ENCODE measurements at places on chromosomes 5 and 9.

DNA sequence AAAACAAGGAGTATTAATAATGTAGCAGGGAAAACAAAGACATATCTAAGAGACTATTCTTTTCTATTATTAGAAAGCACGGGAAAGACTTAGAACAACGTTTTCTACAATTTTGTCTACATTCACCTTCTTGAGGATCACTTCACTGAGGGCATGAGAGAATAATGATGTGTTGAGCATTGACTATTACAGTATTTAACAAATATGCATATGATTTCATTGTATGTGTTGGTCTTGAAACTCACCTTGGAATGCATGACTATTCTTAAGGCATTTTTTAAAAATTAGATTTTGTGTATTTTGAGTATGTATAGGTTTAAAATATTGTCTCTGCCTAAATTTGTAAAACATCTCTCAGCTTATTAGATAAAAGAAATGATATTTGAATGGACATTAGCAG, 1.2 kb downstream of the FSD1L start:
- DNase-seq = peak; percentile 39

- no peak for DNase-seq
Measured at GRCh38 chr5:123094919-123095797, 6.1 kb downstream of the PRDM6 start.

GRCh38 chr9:27367175-27367798, 70.3 kb upstream of the EQTN start:
- no peak for DNase-seq

- DNase-seq = no peak
Measured at GRCh38 chr9:15524845-15525455, 14.2 kb upstream of the PSIP1 start.

GRCh38 chr9:4600368-4600767, 61.7 kb upstream of the PLPP6 start:
- no peak for DNase-seq

- no peak for DNase-seq
Measured at GRCh38 chr5:135883026-135883425, 12.6 kb downstream of the IL9 start.

- DNase-seq = no peak
Measured at GRCh38 chr5:14615365-14615764, 33.8 kb downstream of the OTULINL start.

DNA sequence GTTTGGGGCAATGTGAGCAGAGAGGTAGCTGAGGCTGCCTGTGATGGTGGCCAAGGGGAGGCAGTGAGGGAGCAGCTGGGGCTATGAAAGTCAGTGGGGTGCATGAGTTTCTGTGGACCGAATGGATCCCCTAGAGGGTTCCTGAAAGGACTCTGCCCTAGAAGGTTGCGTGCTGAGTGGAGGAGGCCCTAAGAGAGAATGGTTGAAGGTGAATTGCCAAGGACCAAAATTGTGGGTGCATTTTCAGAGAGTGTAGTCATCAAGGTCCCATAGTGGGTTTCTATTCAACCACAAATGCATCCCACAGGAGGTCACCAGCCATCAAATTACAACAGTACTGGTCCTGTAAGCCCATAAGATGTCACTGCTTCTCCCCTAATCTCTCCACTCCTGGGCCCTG, 298.3 kb downstream of the CDK5RAP2 start:
- no peak for DNase-seq

- no peak for DNase-seq
Measured at GRCh38 chr5:105695941-105696340, 1974.8 kb downstream of the EFNA5 start.

GRCh38 chr5:132195727-132196126, 31.9 kb downstream of the P4HA2 start:
- DNase-seq = no peak

- no peak for DNase-seq
Measured at GRCh38 chr5:172837640-172838039, 3.6 kb downstream of the ERGIC1 start.

- DNase-seq = no peak
Measured at GRCh38 chr9:11833056-11833455, 860.1 kb upstream of the TYRP1 start.

DNA sequence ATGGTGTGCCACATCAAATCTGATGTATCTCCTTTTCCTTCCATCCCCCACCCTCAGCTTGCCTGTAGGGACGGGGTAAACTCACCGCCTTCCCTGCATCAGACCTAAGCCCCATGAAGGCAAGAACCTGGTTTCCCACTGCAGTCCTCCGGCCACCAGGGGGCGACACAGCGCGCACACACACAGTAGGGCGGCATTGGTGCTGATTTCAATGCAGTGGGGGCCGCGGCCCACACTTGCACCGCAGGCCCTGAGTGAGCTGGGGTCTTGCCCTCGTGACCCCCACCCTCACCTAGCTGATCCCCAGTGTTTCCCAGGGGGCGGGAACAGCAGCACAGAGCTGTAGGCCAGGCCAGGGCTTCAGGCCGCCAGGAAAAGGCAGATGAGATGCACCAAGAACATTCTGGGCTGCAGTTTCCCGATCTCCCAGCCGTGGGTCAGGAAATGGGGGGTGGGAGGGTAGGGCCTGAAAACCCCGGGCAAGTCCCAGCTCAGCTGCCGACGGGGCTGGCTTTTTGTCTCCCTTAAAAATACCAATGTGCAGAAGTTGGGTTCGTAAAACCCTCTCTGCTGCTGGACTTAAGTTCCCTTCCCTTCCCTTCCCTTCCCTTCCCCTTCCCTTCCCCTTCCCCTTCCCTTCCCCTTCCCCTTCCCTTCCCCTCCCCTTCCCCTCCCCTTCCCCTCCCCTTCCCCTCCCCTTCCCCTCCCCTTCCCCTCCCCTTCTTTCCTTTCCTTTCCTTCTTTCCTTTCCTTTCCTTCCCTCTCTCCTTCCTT, 19.5 kb downstream of the FAM163B start:
- no peak for DNase-seq

- peak; percentile 57 for DNase-seq
Measured at GRCh38 chr5:55855509-55855908, 4.4 kb downstream of the IL31RA start.

- DNase-seq = peak; percentile 88
Measured at GRCh38 chr5:124661317-124662141, 84.9 kb downstream of the ZNF608 start.

DNA sequence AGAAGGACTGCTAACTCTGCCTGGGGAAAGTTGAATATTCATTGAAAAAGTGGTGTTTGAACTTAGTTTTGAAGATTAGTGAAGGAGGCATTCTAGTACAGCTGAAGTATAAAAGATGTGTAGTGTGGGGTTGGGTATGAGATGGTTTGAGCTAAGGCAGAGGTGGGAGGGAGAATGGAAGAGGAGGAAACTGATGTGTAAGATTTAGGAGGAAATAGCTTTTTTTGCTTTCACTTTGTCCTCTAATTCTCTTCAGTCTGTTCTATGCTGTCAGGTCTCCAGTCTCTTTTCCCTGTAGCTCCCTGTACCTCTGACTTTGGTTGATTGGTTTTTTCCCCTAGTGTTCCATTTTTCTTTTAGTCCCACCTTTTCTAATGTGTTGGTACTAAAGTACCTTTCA, 9.0 kb downstream of the CREBRF start:
- DNase-seq = no peak

- DNase-seq = no peak
Measured at GRCh38 chr5:124642151-124642550, 104.3 kb downstream of the ZNF608 start.

DNA sequence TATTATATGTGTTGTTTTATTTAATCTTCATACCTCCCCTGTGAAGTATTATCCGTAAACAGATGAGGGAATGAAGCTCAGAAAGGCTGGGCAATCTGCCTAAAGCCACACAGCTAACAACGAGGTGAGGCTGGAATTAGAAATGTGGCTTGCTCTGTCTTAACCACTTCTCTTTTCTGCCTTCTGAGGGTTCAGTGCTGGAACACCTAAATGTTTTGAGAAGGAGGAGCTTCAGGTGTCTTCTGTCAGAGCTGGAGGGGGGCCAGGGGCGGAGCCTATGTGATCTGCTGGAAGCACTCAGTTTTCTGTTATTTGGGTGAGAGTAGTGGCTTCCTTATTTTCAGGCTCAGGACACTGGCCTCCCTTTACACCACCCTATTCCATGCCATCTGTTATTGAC, 35.0 kb upstream of the ARAP3 start:
- no peak for DNase-seq

- DNase-seq = no peak
Measured at GRCh38 chr5:32572778-32573480, 12.4 kb upstream of the SUB1 start.

DNA sequence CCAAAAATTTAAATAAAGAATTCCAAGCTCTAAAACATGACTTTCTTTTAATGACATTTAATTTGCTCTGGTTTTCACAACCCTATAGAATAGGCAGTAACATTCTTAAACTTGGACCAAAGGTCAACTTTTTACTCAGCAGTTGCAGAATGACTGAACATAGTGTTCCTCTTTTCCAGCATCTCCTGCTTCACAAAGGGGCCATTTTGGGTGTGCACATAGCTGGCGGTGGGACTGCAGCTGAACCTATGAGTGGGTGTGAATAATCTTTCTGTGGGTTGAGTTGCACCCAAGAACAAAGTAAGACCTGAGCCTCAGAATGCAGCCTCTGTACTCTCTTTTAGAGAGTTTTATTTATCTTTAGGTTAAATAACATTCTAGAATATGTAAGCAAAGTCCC, 96.9 kb upstream of the HAPLN1 start:
- DNase-seq = peak; percentile 13

DNA sequence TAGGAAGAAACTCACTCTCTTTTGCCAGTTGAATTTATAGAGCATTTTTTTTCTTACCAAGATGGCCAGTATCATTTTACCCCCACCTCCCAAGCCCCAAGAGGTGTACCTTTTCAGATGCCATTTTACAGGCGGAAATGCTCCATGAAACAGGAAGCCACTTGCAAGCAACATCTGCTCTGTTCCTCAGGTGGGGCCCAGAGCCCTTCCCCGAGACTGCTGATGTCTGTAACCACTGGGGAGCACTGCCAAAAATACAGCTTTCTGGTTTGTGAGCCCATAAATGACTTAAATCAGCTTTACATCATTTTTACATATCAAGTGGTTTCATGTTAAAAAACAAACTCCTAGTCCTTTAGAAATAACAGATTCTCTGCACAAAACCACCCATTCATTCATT, 42.9 kb upstream of the GARNL3 start:
- no peak for DNase-seq
